Immature natural killer cell (primary cell): ENCODE measurements at places on chromosomes 5 and 9.

DNA sequence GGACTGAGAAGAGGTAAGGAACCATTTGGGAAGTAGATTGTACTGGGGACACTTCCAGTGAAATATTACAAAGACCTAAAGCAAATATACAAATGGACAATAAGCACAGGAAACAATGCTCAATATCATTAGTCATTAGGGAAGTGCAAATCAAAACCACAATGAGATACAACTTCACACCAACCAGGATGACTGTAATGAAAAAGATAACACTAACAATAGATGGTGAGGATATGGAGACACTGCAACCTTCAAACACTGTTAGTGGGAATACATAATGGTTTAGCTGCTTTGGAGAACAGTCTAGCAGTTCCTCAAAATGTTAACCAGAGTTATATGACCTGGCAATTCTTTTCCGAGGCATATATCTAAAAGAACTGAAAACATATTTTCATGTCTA lies 149.7 kb downstream of the TRPM3 start:
- no peak for DNase-seq

DNA sequence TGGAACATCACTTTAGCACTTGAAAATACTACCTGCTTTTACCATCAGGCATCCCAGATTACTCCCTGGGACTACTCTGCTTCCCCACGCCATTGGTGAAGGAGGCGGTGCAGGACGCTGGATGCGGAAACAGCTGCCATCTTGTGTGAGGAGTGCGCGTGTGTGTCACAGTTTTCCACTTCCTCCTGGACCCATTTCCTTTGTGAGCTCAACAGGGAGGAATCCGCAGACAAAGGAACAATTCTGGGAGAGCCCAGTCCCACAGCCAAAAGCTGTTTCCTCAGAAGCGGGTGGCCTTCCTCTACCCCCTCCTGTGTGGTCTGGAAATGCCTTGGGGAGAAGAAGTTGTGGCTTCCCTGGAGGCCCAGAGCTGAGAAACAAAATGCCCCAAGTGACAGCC lies 16.8 kb downstream of the AFAP1L1 start:
- no peak for DNase-seq

- no peak for DNase-seq
Measured at GRCh38 chr5:112126982-112127381, 292.1 kb downstream of the EPB41L4A start.

- no peak for DNase-seq
Measured at GRCh38 chr5:143886096-143886495, 74.1 kb downstream of the HMHB1 start.

GRCh38 chr9:108634204-108634603 lies 221.6 kb downstream of the ACTL7B start:
- DNase-seq = no peak
